NCI-H774 (cell line): ENCODE measurements at places on chromosomes 3 and 15.

DNA sequence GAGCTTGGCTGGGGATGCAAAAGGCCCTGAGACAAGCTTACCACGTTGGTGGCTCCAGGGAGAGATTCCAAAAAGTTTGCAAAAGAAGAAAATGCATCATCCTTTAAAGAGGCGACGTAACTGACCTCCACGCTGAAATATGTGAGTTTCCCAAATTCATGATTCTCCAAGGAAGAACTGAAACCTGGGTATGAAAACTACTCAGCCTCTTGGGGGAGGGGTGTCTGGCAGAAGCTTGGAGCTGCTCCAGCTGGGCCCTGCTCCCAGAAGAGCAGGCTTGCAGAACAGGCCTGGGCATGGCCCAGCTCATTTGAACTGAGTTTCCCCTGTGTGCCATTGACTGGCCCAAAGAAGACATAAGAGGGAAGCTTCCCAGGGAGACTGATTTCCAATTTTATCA lies 20.5 kb downstream of the CPN2 start:
- DNase-seq, result no peak

DNA sequence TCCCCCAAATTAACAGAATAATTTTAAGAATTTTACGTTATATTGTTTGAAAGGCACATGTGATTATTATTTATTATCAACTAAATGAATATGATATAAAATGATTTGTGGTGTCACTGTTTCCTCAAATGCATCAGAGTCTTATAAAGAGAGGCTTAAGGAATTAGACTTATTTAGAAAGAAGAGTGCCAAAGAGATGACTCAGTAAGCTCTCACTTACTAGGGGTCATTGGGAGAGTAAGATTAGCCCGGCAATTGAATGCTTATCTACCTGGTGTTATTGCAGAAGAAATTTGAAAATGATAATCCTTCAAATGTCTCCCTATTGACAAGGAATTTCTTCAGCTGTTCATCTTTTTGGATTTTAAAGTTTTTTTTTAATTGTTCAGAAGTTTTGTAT lies 408.7 kb downstream of the OXSM start:
- DNase-seq, result no peak

GRCh38 chr15:90002428-90002844 lies 1.3 kb downstream of the ZNF710 start:
- DNase-seq, result peak; percentile 17

- no peak for DNase-seq
Measured at GRCh38 chr15:71393383-71393782, 278.1 kb downstream of the THSD4 start.

- DNase-seq, result no peak
Measured at GRCh38 chr3:182709306-182709705, 84.0 kb upstream of the ATP11B start.

DNA sequence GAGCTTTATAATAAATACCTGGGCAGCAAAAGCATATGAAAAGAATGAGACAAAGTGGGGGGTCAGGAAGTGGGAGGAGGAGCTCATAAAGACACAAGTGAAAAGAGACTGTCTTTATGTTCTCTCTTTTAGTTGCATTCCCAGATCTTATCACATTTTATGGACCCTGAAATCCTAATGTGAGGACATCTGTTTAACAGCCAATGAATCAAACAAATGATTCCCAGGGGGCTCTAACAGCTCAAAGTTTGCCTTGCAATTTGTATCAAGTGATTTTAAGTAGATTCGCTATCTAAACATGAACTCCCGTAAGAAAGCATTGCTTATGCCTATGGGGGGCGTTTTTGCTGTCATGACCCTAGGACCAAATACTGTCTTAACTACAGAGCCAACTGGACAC lies 332.3 kb upstream of the CNTN4 start:
- no peak for DNase-seq
